ENCODE measurements at places on chromosomes 1 and 21.

- no peak for ATAC-seq
These were observed 485.0 kb downstream of the DISC1 start for GRCh38 chr1:232111611-232112010.

DNA sequence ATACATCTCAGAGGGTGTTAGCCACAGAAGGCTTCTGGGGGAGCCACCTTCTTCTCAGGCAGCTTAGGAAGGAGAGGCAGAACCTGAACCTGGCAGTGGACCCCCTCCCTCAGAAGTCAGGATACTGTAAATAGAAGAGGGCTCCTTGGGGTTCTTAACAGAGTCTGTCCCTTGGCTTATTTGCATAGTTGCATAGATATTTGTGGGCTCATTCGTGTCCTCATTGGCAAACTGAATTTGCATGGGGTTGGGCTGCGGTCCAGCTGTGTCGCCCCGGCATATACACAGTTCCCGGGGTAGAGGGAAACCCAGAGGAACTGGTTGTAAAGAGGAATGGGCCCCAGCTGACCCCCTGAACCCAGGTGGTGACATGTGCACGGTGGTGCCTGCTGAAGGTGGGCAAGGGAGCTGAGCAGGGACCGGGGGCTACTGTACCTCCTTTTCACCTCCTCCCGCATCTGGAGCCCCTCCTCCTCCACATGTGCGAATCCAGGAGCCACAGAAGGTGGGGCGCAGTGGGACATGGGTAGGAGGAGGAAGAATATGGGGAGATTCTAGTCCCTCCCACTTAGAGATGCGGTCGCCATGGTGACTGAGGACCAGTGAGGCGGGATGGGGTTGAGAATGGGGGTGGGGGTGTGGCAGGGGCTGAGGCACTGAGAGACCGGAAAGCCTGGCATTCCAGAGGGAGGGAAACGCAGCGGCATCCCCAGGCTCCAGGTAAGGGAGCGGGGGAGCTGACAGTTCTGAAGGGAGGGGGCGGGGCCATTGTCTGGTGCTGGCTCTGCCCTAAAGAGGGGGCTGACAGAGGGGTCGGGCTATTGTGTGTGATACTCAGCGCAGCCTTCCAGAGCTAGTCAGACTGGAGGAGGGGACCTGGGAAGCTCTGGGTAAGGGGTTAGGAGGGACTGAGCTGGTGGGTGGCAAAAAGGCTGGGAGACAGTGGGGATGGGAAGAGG, 3.7 kb upstream of the SEMA4A start:
- ATAC-seq = no peak

DNA sequence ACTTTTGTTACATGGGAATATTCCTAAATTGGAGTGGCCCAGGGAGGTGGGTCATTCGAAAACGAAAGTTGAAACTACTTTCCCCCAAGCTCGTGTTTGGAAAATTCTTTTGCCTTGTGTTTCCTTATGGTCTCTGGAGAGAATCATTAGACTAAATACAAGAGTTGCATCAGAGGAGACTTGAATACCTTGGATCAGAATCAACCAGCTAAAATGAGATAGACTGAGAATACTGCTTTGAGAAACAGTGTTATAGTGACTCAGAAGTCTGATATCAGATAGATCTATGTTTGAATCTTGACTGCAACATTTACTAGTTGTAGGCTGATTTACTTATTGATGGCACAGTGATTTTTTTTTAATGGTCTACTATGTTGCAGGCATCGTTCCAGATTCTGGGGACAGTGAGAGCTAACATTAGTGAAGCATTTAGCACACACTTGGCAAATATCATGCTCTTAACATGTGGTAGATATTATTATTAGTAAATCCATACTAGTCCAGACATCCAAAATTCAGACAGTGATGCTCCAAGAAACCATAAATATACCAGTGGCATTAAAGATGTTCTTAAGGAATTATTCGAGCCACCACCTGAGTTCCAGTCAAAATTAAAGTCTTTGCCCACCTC, 12.9 kb upstream of the ACTN2 start:
- no peak for ATAC-seq

- ATAC-seq = peak; percentile 85
These were observed 39.5 kb downstream of the TOR3A start for GRCh38 chr1:179121159-179121938.

DNA sequence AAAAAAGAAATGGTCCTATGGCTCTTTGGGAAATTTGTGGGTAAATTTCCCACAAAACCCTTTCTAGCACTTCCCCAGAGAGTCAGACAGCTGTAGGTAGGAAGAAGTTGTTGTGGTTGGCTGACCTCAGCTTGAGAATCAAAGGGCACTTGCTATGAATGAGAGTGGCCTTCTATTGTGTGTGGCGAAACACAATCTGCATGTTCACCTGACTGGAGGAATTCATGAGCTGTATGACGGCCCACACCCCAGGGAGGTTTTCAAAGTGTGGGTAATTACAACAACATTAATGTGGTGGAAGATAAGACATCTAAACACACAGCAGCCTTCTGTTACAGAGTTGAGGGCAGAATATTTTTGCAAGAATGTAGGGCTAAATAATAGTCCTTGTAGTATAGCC, 38.8 kb downstream of the NGF start:
- no peak for ATAC-seq

GRCh38 chr1:22507587-22507986, 55.7 kb upstream of the EPHA8 start:
- no peak for ATAC-seq

GRCh38 chr1:27301052-27301422, 20.9 kb upstream of the TMEM222 start:
- peak; percentile 0 for ATAC-seq

DNA sequence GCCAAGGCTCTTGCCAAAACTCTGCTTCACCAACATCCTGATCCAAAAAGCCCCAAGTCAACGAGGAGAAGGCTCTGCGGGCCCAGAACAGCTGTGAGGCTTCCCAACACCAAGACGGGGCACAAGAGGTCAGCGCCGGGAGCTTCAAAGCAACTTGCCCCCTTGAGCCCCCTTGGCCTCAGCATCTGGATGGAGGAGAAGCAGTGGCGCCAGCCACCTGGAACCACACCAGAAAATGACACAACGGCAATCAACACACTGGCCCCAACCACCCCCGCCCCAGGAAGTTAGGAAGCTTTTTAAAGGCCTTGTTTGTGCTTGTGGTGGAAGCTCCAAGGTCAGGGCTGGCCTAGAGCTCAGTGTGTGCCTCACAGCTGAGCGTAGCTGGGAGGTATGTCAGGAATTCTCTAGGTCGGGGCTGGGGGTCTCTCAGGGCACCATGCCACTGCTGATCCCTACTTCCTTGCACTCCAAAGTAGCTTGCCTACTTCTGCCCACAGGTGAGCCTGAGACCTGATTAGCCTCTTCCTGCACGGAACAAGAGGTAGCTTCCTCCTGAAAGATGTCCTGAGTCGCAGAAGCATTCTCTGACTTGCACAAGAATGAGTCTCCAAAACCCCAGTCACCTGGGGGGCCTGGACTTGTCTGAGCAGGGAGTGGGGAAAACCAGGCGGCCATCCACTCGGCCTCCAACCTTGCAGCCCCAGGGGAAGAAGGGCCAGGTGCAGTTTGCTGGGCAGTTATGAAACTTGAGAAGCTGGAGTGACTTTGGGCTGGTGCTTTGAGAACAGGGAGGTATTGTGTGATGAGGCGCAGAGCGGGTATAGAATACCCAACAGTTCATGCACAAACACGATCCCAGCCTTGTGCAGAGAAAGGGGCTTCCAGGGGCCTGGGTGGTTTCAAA, 9.7 kb upstream of the SRP9 start:
- no peak for ATAC-seq

- ATAC-seq = peak; percentile 47
These were observed 52.9 kb downstream of the CNIH3 start for GRCh38 chr1:224668984-224669383.

GRCh38 chr1:158818560-158818959, 12.6 kb upstream of the MNDA start:
- no peak for ATAC-seq

DNA sequence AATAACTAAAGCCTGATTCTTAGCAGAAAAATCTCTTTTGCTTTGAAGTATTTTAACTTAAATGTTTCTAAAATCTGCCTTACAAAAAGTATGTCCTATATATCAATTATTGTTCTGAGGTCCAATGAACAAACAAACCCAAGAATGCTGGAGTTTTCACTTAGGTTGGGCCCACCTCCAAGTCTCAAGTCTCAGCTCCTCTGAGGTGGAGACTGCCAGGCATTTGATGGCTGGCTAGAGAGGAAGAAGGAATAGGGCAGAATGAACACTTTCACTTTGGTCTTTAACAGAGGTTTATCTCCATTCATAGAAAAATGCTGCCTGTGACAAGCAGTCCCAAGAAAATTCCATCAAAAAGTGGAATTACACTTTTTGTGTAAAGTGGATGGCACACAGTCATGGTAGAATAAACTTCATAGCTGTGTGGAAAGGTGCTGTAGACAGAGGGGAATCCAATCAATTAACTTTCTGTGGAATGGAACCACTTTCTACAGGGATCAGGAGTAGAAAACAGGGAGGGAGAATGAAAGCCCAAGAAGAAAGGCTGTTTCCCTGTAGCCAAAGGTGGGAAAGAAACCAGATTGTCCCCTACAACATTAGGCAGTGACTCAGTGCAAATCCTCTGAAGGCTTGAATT, 349.4 kb upstream of the RUNX1 start:
- ATAC-seq = peak; percentile 65

DNA sequence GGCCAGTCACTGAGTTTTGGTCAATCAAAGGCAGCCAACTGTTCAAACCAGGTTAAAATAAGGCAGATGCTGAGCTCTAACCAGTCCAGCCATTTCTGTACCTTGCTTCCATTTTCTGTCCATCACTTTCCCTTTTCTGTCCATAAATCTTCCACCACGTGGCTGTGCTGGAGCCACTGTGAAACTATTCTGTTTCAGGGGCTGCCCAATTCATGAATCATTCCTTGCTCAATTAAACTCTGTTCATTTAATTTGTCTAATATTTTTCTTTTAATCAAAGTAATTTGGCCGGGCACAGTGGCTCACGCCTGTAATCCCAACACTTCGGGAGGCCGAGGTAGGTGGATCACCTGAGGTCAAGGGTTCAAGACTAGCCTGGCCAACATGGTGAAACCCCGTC, 22.7 kb upstream of the LGALS8 start:
- no peak for ATAC-seq

- ATAC-seq = peak; percentile 37
These were observed 17.9 kb downstream of the MTX1 start for GRCh38 chr1:155226188-155226909.

DNA sequence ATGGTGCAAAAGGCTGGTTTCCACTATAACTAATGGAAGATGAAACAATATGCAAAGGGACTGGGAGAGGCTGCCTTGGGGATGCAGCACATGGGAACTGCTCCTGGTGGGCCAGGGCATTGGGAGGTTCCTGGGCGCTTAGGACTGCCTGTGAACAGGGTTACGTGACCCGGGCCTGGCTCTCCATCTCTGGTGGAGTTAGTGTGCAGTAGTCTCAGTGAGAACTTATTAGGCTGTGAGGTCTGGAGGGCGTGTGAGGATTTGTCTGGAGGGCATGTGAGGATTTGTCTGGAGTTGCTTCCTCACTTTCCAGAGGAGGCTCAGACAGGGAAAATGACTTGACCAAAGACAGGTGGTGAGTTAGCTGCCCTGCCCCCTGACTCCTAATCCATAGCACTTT, 1.5 kb upstream of the ETV3L start:
- no peak for ATAC-seq

GRCh38 chr1:59915516-59915915, 11.1 kb downstream of the CYP2J2 start:
- no peak for ATAC-seq

DNA sequence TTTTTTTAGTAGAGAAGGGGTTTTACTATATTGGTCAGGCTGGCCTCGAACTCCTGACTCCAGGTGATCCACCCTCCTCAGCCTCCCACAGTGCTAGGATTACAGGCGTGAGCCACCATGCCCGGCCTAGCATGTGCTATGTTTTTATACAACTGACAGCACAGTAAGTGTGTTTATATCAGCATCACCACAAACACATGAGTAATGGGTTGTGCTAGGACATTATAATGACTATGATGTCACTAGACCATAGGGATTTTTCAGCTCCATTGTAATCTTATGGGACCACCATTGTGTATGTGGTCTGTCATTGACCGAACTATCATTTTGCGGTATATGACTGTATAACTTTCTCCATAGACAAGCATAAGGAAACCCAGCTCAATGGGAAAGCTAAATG, 6.3 kb downstream of the LEFTY2 start:
- no peak for ATAC-seq

DNA sequence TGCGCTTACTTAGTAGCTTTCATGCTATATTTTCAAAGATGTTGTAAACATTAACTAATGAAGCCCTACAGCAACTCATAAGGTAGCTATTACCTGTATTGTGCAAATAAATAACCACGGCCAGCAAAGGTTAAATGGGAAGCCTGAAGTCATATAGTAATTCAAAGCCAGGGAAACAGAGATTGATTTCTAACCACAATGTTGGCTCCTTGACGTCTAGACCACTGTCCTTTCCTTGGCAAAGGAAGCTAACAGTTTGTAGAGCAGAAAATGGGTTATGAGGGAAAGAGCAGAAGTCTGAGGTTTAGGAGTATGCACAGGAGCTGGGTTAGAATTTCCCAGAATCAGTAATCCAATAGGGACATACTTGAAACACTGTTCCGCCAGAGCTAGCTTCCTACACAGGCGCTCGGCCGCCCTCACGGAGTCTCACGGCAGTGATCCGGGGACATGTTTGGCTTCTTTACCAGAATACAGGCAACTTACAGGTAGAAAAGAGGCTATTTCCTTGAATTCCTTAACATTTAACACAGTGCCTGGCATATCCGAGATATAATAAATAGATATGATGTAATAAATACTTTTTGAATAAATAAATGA, 298.8 kb upstream of the LYPLAL1 start:
- no peak for ATAC-seq

- no peak for ATAC-seq
These were observed 143.8 kb downstream of the DAB1 start for GRCh38 chr1:57279909-57280666.

DNA sequence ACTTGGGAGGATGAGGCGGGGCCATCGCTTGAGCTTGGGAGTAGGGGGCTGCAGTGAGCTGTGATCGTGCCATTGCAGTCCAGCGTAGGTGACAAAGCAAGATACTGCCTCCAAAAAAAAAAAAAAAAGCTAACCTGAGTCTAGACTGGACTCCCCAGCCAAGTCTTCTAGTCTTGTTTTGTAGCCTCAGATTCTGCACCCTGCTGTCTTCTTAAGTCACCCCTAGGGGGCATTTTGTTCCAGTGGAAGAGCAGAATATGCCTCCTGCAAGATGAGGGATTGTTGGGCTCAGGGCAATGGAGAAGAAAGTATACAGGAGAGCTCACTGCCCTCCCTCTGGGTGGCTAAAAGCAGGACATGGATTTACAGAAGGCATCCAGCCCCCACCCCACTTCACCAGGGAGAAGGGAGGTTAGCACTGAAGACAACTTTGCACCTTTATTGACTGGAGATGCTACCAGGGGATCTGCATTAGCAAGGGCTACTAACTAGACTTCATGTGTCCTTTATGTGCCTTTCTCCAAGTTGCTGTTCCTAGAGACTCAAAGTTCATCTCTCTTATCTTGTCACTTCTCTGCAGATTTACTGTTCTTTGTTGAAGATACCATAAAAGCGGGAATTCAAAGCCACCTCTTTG, 15.3 kb upstream of the RNF187 start:
- ATAC-seq = peak; percentile 92

Measured in SK-N-SH treated with all-trans-retinoic acid at 6 μM for 48 hours (cell line).